A172 (cell line): ENCODE measurements at places on chromosomes 1 and 21.

DNA sequence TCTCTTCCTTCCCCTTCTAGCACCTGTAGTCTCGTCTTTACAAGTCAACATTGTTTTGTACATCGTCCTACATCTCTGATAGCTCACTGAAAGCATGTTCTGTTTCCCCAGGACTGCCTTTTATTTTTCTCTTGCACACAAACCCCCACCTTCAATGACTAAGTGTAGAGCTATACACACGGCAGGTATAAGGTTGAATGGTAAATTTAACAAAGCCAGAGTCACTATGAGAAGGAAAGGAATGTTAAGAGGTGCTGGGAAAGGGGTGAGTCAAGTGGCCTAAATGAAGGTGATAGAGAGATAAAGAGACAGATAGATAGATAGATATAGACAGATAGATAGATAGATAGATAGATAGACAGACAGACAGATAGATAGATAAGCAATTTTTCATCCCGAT, 134.3 kb upstream of the ATP1B1 start:
- DNase-seq, result no peak

GRCh38 chr21:38221594-38221993, 35.2 kb upstream of the KCNJ15 start:
- no peak for DNase-seq

DNA sequence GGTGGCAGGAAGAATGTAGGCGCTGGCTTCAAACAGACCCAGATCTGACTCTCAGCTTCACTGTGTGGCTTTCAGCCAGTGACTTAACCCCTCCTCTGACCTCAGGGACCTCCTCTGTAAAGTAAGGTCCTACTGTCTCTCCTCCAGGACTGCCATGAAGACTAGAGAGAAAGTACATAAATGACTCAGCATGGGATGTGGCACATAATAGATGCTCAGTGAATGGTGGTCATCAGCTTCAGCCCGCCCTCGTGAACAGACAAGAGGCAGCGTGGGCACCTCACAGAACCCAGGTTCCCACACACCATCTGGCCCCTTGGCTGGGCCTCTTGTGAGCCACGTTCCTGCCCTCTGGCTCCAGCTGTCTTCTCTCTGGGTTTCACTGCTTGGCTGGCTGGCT, 126.0 kb downstream of the SYF2 start:
- no peak for DNase-seq

GRCh38 chr21:32279377-32279680, 480 bp upstream of the MIS18A start:
- DNase-seq, result no peak

GRCh38 chr1:48105165-48105564, 108.0 kb upstream of the TRABD2B start:
- peak; percentile 49 for DNase-seq

- no peak for DNase-seq
Measured at GRCh38 chr1:18108299-18109057, 880 bp downstream of the IGSF21 start.

DNA sequence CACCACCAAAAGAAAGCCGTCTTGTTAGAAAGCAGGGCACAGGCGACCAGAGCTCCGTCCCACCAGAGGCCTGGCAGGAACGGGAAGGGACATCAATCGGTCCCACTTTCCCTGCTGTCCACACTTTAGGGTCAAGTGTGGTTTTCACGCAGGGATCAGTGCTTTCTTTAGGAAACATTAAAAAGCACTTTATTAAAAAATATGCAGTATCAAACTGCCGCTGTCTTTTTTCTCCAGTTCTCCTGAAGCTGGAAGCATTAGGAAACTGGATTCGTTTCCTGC, 437 bp downstream of the IFNLR1 start:
- DNase-seq, result no peak

DNA sequence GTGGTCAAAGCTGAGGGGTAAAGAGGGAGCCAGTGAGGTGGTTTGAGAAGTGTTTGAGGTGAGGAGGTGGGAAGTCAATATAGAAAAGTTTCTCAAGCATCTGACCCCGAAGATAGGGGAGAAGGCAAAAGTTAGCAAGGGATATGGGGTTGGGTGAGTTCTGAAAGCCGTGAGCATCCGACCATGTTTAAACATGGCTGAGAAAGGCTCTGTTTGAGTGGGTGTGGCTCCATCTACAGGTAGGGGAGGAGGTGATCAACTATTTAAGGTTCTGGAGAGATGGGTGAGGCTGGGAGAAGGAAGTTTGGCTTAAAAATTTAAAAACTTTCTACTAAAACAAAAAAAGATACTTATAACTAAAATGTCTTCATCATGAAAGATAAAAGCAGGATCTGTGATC, 273.8 kb downstream of the KCNJ6 start:
- peak; percentile 36 for DNase-seq

GRCh38 chr1:182280504-182280900, 111.1 kb downstream of the GLUL start:
- no peak for DNase-seq

- DNase-seq, result no peak
Measured at GRCh38 chr1:156643778-156644092, 1.8 kb downstream of the BCAN start.

DNA sequence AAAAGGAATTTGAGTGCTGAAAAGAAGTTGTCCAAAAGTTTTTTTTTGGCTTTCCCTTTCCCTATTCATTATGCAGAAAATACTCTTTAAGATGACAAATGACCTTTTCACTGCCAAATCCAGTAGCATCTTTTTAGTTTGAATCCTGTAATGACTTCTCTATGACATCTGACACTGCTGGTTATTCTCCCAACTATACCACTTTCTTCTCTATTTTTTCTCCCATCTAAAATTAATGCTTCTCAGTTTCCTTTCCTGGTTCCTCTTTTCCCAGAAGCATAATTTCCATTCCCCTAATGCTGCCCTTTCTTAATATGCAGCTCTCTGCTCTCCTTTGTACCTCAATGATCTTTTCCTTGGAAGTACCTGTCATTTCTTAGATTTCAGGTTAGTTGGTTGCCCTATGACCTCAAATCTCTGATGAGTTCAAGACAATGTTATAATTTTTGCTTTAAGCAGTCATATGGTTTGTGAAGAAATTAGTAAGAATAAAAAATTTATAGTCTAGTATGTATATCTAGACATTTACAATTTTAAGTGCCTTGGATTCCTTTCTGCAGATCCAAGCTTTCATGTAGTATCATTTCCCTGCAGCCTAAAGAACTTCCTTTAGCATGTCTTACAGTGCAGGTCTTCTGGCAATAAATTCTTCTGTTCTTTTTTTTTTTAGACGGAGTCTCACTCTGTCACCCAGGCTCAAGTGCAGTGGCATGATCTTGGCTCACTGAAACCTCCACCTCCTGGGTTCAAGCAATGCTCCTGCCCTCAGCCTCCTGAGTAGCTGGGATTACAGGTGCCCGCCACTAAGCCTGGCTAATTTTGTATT, 150.8 kb downstream of the CDC42BPA start:
- no peak for DNase-seq

GRCh38 chr1:145995964-145996432, 381 bp downstream of the TXNIP start:
- DNase-seq, result no peak

GRCh38 chr1:5165762-5166161, 511.4 kb downstream of the AJAP1 start:
- DNase-seq, result no peak

GRCh38 chr1:225572422-225572821, 80.5 kb downstream of the ENAH start:
- peak; percentile 31 for DNase-seq
